ENCODE measurements at places on chromosomes 1 and 21.

DNA sequence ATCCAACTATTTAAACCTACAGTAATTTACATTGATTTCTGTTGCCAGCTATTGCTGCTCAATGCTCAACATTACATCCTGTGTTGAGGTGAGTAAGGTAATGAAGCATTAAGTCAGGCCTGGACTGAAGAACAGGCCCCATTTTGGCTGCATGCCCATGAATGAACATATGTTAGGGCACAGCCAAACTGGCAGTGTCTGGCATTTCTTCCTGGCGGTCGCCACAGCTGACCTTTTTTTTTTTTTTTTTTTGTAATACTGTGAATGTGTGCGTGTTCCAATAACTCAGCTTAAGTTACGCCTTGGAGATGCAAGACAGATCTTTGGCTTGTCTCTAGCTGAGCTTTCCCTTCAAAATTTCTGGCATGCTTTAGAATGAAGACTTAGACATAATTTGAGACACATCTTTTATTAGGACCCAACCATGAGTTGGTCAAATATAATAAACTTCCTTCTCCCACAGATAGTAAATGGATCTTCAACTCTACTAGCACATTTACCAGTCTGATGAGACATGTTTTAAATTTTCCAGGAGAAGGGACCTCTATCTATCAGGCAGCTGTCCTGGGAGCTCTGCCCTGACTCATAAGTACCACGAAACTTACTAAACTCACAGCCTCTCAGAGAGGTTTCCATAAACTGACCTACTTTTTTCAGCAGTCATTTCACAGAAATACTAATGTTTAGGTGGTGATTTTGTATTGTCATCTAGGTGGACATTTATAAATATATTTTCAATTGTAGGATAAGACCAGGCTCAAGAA lies 341.1 kb upstream of the RUNX1 start:
- DNase-seq: no peak

DNA sequence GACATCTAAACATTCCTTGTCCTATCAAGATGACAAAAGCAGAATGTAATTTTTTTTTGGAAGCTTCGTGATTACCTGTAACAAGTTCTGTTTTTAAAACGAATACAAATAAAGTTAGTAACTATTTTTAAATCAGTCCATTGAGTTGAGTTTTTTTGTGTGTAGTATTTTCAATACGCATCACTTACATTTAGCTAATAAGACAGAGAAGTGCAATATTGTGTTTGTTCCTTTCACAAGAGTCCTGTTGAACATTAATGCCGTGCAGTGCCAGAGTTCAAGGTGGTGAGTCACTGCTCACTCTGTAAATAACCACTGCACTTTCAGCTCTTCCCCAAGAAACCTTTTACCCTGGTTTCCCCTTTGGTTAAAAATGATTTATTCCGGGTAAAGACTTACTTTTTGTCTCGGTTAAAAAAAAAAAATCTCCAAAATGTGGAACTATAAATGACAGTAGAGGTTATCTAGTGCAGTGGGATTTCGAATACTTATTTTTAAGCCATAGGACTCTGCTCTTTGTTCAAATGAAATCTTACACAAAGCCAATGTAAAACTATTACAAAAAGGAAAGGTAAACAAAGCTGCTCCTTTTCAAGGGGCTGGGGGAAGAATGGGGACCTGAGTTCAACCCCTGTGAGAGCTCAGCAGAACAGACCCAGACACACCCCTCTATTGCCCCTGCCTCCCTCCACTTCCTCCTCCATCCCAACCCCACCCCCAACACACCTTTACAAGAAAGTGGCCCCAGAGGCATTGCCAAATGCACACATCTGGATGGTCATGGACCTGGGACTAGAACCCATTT lies 14.8 kb upstream of the NCMAP start:
- no peak for DNase-seq

DNA sequence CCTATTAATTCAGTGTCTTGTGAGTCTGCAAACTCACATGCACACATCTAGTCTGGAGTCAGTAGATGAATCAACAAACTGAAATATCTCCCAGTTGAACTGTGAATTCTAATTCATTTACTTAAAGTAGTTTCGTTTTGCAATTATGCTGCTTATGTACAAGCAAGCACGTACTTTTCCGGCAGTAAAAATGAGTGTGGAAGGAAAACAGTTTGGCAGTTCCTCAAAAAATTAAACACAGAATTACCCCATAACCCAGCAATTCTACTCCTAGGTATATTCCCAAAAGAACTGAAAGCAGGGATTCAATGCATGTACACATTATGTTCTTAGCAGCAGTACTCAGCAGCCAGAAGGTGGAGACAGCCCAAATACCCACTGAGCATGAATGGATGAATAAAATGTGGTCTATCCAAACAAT lies 49.3 kb downstream of the GNB1 start:
- peak; percentile 18 for DNase-seq

DNA sequence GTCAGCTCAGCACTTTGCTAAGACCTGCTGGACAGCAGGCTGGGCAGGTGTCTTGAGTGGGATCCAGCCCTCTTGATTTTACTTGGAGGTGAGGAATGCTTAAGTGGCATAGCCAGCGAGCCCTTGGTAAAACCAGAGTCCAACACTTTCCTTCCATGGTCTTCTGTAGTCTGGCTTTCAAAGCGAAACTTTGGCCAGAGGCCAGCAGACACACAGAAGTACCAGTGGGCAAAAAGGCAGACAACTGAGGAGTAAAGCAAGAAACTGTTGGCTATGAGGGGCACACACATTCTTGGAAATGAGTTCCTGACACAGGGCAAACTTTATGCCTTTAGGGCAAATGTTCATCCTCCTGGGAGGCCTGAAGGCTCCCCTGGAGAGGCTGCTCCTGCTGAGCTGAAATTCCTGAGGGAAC lies 281.0 kb upstream of the POU3F1 start:
- DNase-seq: peak; percentile 0

DNA sequence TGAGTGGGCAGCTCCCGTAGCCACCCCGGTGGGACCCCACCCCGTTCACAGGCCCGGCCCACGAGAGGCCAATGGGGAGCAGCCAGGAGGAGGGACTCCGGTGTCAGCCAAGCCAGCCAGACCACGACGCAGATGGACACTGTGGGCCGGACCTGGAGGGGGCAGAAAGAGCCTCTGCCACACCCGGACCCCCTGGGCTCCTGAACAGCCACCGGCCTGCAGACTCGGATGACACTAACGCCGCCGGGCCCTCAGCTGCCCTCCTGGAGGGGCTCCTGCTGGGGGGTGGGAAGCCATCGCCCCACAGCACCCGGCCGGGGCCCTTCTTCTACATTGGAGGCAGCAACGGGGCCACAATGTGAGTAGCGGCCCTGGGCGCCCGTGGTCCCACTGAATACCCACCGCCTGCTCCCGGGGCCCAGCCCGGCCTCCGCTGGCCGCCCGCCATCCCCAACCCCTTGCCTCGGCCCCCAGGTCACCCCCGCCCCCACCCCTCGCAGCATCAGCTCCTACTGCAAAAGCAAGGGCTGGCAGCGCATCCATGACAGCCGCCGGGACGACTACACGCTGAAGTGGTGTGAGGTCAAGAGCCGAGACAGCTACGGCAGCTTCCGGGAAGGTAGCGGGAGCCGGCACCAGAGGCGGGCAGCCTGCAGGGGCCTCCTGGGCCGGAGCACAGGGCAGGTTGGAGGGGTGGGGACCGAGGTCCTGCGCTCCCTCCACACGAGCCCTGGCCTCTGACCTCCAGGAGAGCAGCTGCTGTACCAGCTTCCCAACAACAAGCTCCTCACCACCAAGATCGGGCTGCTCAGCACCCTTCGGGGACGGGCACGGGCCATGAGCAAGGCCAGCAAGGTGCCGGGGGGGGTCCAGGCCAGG lies 6.5 kb downstream of the TTLL10 start:
- DNase-seq: no peak

DNA sequence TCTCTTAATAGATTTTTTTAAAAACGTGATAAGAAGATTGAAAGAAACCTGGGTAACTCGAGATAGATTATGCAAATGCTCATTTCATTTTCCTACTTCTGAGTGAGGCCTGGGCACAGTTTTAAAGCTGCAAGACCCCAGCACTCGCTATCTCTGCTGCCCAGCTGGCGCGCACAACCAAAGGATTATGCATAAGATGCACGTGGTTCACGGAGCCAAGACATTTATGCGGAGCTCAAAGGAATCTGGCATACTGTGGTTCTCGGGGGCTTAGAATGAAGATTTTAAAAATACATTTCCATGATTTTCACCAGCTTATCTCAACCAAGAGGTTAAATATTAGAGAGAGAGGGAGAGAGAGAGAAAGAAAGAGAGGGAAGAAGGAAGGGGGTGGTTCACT lies 210.9 kb downstream of the DSCAM start:
- DNase-seq: no peak

GRCh38 chr1:32984455-32985171 lies 20.0 kb upstream of the RNF19B start:
- no peak for DNase-seq

GRCh38 chr1:189405419-189405818 lies 1072.2 kb downstream of the BRINP3 start:
- DNase-seq: no peak

DNA sequence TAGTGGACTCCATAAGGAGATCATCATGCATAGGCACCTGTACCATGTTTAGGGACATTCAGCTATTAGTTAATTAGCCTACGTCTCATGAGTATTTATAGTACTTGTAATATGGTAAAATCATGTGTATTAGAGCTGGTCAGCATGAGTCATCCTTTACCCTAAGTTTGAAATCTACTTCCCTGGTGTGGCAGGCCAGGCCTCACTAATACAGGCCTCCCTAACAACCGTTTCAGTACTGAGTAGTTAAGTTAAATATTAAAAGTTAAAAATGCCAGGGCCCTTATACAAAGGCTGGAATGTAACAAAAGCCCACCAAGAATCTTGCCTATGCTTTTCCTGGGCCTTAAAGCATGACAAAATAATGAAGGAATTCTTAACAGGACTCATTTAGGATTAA lies 356.3 kb upstream of the DPYD start:
- DNase-seq: no peak

- no peak for DNase-seq
Observed at GRCh38 chr1:19138331-19138730, 71.7 kb downstream of the UBR4 start.

GRCh38 chr1:164755690-164756089 lies 196.7 kb downstream of the PBX1 start:
- no peak for DNase-seq

GRCh38 chr1:87950369-87950768 lies 621.7 kb downstream of the LMO4 start:
- no peak for DNase-seq

GRCh38 chr1:154198756-154199562 lies 7.1 kb upstream of the TPM3 start:
- peak; percentile 75 for DNase-seq

DNA sequence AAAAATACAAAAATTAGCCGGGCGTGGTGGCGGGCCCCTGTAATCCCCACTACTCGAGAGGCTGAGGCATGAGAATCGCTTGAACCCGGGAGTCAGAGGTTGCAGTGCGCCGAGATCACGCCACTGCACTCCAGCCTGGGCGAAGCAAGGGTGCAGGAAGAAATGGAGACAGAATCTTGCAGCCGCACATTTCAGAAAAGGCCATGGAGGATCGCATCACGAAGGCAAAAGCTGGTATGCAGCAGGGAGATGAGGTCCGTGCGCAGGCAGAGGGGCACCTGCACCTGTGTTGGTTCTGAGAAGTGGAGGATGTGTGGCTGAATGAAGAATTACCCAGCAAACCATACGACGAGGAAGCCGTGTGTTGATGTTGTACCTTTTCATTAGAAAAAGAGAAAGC lies 53.0 kb upstream of the ABCG1 start:
- no peak for DNase-seq

DNA sequence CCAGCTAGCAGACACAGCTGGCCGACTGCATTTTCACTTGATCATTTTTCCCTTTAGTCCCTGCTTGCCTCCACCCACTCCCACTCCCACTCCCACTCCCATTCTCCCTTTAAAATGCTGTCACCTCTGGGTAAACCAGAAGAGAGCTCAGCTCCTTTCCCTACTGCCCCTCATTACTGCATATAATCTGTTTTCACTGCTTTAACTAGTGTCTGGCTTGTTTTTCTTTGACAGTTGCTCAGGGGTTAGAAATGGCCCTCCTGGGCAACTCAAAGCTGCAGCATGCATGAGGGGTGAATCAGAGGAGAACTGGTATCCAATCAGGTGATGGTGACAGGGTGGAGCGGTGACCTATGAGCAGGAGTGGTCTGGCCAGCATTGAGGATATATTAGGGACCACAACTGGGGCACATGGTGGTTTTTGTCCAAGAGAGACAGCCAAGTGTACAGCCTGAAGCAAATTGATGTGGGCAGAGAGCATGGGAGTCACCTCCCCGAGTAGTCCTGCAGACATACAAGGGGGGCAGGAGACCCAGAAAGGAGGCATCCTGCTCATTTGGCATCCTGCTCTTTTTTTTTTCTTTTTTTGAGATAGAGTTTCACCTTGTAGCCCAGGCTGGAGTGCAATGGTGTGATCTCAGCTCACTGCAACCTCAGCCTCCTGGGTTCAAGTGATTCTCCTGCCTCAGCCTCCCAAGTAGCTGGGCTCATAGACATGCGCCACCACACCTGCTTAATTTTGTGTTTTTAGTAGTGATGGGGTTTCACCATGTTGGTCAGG lies 42.6 kb upstream of the SRSF10 start:
- DNase-seq: peak; percentile 69

DNA sequence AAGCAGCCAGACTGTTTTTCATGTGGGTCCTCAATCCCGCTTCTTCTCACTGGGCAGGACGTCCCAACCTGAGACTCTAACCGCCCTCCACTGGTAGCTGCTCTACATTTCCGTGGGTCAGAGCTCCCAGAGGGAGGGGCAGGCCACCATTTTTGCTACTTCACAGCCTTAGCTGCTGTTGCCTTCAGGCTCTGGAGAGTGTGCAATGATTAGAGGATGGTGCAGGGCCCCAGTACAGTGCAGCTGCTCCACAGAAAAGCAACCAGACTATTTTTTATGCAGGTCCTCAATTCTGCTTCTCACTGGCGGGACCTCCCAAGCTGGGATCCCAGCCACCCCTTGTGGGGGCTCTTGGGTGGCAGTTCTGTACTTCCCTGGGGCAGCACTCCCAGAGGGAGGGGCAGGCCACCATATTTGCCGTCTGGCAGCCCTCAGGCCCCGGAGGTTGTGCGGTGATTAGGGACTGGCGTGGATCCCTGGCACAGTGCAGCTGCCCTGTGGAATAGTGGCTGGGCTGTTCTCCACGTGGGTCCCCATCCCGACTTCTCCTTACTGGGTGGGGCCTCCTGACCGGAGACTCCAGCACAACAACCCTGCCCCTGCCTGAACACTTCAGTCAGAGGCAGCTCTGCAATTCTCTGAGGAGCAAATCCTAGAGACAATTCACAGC lies 647.6 kb upstream of the PKN2 start:
- DNase-seq: no peak

GRCh38 chr1:56478734-56479133 lies 100.6 kb downstream of the PLPP3 start:
- no peak for DNase-seq

Measured in cardiac muscle cell (in vitro differentiated cells and primary cell).